ENCODE measurements at places on chromosomes 3 and 15.
A peak's percentile ranks its signal among the peaks of the same experiment; 100 is the strongest.

DNA sequence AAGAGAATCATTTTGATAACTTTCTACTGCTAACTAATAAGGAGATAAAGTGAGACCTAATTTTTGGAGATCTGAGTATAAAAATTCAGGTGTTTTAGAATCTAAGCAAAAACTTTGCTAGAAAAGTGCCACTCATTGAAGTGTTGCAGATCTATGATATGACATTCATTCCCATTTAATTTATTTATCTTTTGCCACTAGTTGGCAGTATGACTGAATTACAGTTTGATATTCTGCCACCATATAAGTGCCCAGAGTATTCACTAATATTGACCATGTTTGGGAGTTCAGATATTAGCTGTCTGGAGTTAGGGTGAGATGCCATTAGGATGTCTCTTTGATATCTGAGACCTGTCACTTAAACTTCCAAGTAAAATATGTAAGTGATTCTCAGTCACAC, 251.3 kb upstream of the GBE1 start:
- DNase-seq = no peak

DNA sequence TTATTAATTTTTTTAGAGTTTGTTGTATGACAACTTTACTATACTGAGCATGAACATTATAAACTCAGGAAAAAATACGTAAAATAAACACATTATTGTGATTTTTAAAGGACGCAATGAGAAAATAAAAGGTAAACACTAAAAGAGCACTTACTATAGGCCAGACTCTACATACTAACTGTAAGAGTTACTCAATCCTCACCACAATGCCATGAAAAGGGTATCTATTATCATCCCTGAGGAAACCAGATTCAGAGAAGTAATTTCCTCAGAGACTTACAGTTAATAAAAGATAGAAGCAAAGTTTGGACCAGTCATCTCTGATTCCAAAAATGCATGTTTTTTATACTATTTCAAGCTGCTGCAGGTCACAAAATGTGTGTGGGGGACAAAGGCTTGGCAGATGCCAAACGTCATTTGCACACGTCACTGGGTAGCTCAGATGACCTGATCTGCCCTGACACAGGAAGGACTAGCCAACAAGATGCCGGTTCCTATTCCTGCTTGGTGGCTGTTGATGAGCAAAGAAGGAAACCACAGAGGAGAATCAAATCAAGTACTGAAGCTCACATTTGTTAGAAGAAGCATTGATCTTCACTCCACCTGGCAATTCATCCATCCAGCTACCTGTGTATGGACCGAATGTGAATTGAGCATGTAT, 42.3 kb downstream of the KLHL6 start:
- DNase-seq = no peak

DNA sequence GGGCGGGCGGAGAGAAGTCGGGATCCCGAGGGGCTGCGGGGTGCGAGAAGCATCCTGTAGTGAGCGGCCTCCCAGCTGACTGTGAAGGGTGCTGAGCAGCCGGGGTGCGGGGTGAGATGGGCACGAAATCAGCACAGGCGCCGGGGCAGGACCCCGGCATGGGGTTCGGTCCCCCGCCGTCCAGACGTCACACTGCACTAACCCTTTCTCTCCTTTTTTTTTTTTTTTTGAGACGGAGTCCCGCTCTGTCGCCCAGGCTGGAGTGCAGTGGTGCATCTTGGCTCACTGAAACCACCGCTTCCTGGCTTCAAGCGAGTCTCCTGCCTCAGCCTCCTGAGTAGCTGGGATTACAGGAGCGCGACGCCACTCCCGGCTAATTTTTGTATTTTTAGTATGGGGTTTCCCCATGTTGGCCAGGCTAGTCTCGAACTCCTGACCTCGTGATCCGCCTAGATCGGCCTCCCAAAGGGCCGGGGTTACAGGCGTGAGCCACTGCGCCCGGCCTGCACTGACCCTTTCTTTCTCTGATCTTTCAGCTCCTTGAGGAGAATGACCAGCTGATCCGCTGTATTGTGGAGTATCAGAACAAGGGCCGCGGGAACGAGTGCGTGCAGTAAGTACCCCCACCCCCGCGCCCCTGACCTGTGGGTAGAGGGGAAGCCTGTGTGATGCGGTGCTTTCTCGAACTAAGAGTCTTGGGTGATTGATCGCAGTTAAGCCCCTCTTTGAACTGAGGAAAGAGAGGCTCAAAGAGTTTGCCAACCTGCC, 513 bp downstream of the SS18L2 start:
- no peak for DNase-seq

GRCh38 chr3:176867681-176868663, 329.3 kb downstream of the TBL1XR1 start:
- no peak for DNase-seq

DNA sequence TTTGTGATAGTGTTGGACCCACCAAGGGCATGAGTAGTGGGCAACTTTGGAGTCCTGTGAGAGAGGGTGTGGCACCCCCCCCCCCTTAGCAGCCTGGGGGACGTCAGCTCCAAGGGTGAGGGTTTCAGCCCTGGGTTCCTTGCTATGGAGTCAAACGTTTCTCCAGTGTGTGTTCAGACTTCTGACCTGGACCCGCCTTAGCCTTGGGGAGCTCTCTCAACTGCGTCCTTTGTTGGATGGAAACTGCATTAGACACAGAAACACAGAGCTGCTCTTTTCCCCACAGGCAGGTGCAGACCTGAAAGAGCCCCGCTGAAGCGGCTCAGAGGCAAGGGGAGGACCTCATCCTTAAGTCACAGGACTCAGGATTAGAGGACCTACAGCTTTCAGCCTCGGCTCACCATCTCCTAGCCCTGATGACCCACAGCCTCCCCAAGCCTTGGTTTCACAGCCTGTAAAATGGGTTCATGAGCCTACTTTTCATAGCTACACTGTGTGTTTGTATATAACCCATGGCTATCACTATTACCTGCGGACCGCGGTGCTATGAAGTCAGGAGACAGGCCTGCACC, 19.9 kb downstream of the ZNF710 start:
- no peak for DNase-seq

DNA sequence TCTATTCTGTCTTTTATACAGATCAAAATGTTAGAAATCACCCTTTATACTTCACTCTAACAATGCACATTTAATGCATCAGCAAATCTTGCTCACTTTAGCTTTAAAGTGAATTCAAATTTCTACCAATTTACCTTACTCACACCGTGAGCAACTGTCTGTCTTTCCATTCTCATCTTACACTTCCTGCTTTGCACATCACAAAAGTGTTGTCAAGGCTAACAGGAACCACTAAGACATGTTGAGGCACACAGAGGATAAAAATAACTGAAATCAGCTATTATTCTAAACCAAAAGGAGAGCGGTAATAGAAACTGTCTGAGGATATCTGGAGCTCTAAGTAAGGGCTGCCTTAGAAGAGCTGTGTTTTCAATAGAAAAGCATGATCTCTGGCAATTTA, 519.9 kb downstream of the ZBBX start:
- no peak for DNase-seq

GRCh38 chr15:45855210-45855906, 220.5 kb downstream of the SQOR start:
- DNase-seq = no peak

- no peak for DNase-seq
Measured at GRCh38 chr3:173396191-173397041, 1.1 kb upstream of the NLGN1 start.

DNA sequence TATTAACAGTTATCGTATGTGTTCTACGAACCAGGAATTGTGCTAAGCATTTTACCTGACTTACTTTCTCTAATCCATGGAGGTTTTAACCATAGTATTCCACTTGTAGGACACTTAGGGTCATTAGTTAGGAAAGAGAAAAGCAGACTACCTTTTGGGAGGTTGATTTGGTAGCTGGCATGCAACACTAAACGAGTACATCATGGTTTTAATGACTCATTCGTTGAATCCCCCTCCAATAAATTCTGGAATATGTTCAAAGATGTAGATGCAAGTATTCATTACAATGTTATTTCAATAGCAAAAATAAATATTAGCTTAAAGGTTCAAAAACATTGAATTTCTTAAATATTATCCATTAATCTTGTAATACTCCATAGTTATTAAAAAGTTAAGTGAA, 162.5 kb downstream of the FMN1 start:
- DNase-seq = no peak

- DNase-seq = no peak
Measured at GRCh38 chr15:38554354-38554753, 10.3 kb downstream of the RASGRP1 start.

GRCh38 chr3:108222853-108223565, 785 bp upstream of the IFT57 start:
- no peak for DNase-seq

- DNase-seq = no peak
Measured at GRCh38 chr15:65460741-65461347, 38.1 kb upstream of the IGDCC4 start.

GRCh38 chr3:38958026-38958720, 93.6 kb downstream of the SCN11A start:
- no peak for DNase-seq

GRCh38 chr3:169241630-169241990, 421.9 kb downstream of the MECOM start:
- no peak for DNase-seq

DNA sequence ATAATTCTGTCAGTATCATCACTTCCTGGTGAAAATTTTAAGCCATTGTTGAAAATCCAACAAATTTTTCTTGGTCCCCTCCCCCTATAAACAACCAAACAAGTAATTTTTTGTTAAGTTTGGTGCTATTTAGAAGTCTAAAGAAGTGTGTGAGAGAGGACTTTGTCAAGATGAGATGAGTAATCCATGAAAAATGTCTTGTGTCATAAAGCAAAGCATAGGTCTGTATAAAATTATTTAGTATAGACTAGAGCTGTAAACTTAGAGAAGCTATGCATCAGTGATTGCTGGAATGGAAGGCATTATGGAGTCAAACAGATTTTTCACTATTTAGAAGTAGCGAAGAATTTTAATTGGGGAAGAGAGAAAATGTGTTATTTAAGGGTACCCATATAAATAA, 31.4 kb downstream of the MAPK6 start:
- no peak for DNase-seq

DNA sequence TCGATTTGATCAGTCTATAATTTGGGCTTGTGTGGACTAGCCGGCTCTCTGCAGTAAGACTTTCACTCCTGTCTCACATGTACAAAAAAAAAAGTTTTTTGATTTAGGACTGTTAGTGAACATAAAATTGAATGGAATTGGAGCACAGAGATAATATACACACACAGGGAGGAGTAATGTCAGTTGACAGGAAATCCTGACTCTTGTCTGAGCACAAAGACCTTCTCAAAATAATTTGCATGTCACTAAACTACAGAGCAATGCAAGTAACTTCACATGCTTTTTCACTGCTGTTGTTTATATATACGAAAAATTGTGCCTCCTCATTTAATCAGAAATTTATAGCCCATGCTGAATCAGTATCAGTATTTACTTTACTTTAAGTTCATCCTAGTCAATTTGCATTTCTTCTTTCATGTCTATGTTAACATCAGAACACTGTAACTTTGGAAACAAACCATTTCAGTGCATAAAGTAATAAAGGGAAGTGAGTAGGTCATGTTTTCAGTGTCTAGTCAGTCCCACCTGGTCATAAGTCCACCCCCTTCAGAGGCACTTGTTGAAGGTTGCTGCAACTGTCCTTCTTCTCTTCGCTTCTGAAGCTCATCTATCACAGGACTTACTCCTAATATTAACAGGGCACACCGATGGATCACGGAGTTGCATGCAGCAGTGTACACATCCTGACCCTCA, 115.8 kb downstream of the FBXL22 start:
- DNase-seq = no peak

- DNase-seq = no peak
Measured at GRCh38 chr3:111782943-111783342, 76.1 kb upstream of the PHLDB2 start.

- no peak for DNase-seq
Measured at GRCh38 chr3:183381673-183382072, 46.7 kb downstream of the MCF2L2 start.

- DNase-seq = no peak
Measured at GRCh38 chr15:79192462-79193036, 90.0 kb upstream of the ANKRD34C start.

DNA sequence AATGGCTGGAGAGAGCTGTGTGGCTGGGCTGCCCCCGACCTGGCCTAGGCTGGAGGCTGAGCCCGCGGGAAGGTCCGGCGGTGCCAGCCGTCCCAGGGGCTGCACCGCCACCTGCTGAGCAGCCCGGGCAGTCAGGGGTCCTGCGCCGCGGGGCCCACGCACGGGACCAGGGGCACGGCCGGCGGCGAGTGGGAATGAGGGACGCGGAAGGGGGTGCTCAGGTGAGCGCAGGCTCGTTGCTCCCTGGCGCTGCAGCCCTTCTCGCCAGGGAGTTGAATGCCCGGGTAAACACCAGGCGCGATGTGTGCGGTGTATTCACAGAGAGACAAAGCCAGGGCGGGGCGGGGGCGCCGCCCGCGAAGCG, 666 bp upstream of the SEMA3F start:
- DNase-seq = no peak

DNA sequence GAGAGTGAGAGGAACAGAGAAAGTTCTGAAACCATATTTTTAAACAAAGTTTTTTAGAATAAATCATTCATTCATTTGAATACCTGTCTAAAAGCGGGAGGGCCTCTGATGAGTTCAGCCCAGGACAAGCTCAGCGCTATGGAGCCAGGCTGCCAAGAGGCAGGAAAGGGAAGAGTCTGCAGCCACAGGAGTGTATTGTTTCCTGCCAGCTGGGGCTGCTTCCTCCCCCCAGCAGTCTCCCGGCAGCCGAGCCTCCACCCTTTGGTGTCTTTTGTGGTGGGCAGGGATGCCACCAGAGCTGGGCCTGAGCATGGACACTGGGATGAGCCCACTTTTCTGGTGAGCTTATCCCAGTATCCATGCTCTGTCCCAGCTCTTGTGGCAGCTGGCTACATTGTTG, 199.5 kb upstream of the TPRG1 start:
- DNase-seq = no peak

DNA sequence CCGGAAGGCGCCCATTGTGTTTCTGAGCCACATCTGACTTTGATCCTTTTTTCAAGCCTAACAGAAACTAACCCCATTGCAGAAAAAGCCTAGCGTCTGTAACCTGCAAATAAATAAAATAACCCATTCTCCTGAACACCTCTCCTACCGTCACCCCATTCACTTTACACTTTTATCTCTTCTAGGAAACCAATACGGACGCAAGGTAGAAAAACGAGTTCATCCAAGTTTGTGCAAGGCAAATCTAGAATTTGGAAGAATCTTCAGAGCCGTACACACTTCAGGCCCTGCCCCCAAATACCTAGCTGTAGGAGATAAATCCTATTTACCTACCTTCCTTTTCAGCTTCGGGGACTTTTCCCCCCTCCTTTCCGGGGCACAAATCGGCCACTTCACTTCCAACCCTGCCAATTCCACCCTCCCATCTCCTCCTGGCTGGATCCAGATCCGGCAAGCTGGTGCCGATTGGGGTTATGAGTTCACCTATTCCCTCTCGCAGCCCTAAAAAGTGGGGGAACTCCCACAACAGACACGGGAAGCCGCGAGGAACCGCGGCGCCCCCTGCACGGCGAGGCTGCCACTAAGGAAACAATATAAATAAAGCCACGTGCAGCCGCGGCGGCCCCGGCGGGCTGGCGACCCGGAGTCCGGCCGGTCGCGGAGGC, 987 bp downstream of the PRTG start:
- DNase-seq = peak; percentile 33

- DNase-seq = no peak
Measured at GRCh38 chr15:90674476-90674875, 42.7 kb upstream of the BLM start.

Data from progenitor cell of endocrine pancreas (in vitro differentiated cells).